ENCODE measurements at places on chromosomes 6 and 20.
A peak's percentile ranks its signal among the peaks of the same experiment; 100 is the strongest.

- DNase-seq = no peak
These were observed 822 bp downstream of the AFG1L start for GRCh38 chr6:108295676-108296075.

GRCh38 chr20:50992733-50993457 is 30.0 kb downstream of the KCNG1 start:
- peak; percentile 86 for DNase-seq

GRCh38 chr6:18360188-18360587 is 27.0 kb upstream of the RNF144B start:
- no peak for DNase-seq

DNA sequence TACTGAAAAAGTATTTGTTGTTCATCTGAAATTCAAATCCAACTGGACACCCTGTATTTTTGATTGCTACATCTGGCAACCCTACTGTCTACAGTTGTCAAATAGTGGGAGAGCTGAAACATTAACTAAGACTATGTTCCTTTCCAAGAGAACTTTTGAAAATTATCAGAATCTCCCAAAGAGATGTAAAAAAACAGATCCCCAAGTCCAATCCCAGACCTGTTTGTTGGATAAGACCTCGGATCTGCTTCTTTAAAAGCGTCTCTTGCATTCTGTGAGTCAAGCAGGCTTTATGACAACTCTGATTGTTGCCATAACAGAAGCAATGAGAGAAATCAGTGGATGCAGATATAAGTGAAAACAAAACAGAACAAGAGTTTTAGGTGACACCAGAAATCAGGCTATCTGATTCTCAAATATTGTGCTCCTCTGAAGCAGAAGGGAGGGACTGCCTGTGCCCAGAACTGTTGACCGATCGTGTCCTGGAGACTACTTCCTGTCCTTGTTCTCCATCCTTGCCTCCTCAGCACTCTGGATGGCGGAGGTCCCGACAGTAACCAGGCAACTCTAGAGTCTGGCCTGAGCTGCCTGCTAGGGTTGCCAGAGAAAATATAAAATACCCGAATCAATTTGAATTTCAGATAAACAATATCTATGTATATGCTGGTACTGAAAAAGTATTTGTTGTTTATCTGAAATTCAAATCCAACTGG is 853.8 kb downstream of the MAFB start:
- DNase-seq = no peak

DNA sequence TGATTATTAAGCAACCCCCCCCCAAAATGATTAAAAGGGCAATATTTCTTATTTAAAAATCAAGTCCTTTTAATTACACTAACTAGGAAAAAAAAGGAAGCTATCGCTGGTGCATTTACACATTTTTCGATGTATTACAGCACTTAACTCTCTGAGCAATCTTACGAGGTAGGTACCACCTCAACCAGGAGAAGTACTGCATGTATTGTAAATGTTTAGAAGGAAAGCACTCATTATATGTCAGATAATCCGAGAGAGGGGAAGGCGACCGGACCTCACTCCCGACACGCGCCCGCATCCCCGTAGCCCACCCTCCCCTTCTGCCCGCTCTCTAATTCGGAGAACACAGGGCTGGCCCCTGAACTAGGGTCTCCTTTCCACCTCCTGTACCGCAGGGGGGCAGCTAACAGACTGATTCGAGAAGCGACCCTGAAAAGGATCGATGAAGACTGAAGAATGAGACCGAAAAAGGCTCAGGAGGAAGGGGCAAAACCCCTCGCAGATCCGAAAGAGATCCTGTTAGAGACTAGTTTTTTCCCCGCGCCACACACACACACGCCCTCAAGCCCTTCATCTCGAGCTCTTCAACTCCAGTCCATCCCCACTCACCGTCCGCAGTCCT is 337 bp downstream of the ESF1 start:
- DNase-seq = no peak

GRCh38 chr6:20463396-20463795 is 61.7 kb downstream of the E2F3 start:
- DNase-seq = no peak

DNA sequence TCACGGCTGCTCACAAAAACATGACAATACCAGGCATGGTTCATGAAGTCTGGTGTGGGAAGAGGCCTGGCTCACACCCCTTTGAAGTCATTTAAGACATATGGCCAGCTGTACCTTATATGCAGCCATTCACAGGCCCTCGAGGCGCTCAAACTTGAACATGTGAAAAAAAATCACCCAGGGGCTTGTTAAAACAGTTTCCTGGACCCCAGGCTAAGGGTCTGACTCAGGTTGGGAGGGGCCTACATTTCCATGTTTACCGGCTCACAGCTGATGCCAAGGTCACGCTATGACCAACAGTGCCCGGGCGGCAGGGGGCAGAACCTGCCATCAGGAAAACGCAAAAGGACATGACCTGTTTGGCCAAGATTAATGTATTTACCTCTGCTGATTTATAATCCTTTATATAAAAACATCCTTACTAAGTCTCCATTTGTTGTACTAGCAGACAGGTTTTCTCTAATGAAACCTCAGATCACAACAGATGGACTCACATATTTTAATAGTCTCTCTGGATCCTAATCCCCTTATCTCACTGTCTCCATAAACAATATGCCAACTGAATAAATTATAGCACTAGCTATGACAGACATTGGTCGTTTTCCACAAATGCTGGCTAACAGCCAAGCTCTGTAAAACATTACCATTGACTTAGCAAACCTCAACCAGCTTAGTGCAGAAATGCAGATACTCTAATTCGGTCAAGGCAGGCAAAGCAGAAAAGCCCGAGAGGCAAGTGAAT is 19.9 kb downstream of the EZR start:
- peak; percentile 61 for DNase-seq

DNA sequence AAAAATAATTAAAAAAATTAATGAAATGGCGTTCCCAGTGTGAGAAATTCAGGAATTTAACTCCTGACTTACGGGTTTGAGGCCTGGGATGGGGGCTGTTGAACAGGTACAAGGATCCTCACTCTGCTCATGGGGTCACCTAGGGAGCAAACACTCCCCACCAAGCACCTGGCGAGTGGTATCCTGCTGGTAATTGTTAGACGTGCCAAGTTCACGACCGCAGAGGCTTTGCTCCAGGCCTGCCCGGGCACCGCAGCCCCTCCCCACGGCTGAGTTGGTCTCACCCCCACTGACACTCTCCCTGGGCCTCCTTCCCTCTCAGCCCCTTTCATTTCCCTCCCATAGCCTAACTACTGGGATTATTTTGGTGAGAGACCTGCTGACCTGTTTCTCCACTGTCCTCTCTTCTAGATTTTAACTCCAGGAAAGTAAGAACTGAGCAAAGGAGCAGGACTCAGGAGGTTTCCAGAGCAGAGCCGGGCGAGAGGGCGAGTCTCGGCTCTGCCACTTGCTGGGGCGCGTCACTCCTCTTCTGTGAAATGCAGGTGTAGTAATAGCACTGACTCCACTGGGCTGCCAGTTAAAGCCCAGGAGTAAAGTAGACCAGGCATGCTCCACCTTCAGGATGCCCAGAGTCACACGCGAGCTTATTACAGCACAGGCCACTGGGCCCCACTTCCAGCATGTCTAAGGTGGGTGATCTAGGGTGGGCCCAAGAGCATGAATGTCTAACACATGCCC is 22.8 kb downstream of the BMP7 start:
- no peak for DNase-seq

DNA sequence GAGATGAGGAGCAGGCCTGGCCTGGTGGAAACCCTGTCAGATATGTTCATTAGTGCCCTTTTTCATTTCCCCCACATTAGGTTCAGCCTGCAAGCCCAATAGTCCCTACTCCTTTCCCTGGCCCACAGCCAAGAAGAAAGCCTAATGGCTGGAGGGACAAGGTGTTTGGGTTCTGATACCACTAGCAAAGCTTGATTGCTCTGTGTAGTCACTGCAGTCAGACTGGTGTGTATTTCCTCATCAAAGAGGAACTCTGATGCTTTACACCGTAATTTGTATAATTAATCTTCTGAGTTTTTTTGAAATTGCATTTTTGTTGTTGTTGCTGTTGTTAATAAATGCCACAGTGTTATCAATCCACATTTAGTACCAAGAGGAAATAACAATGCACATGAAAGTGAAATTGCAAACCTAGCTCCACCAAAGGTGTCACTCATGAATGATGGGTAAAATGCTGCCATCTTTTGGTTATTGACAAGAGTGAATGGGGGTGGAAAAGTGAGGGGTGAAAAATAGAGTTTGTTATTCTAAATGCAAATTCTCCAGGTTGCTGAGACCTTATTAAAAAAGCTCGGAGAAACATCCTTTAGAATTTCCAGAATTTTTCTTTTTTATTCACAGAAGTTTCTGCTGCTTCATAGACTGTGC is 320.2 kb upstream of the POU3F2 start:
- DNase-seq = no peak

DNA sequence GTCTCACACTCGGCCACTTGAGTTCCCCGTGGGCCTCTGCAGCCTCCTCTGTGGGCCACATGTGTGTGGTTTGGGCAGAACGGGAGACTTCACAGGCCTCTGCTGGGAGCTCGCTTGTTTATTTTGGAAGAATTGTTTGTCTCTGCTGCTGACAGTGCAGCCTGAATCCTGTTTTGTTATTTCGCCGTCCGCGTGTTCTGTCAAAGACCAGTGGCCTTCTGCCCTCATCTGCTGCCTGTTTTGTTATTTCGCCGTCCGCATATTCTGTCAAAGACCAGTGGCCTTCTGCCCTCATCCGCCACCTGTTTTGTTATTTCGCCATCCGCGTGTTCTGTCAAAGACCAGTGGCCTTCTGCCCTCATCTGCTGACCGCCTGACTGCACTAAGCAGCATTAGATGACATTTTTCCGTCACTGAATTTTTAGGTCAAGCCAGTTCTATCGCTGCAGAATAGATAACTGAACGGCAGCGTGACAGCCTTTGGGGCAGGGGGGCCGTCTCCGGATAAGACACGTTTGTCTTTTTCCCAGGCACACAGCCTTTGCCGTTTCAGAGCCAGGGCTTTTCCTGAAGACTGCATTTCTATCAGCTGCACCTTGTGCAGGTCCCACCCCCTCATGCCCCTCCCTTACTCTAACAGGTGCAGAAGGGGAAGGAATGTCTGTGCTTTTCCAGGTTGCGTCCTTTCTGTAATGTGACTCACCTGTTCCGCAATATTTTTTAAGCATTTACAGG is 158.5 kb upstream of the AFDN start:
- DNase-seq = no peak

DNA sequence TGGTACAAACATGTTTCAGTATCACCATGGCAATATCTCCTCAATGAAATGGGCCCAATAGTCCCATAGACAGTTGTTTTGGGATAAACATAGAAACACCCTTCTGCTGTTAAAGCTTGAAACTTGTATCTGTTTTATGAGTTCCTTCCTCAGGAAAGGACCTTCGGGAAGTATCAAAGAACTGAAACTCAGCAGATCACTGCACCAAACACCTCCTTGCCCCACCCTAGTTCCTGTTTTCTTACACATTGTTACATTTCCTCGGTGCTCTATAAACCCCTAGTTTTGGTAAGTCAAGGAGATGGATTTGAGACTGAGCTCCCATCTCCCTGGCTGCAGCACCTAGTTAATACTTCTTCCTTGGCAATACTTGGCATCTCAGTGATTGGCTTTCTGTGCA is 73.8 kb upstream of the ECI2 start:
- no peak for DNase-seq

DNA sequence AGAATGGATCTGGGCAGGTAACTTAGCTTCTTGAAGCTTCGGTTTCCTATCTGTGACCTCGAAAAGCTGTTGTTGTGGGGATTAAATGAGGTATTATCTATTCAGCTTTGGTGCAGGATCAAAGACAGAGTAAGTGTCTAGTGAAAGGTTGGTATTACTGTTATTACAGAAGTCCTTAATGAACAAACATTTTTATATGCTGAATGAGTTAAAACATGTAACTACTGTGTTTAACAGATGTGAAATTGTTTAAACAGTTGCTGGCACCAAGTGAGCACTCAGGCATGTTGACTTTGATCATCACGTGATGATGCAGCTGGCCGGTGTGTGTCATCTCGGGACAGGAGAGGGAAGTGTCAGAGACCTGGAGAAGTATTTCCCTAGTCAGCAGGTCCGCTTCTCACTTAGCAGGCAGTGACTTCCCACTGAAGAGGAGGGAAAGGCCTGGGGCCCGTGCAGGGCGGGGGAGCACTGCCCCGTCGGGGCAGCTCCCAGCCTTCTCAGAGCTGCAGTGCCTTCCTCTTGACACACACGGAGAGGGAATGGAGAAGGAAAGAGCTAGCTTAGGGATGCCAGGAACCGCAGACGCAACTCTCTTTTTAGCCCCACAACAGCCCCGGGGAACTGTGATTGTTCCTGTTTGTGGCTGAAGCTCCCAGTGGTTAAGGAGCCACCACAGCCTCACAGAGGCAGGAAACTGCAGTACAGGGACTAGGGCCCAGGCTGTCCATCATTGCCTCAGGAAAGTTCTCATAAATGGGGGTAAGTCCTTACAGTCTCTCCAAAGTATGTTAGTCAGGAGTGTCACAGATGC is 18.0 kb downstream of the TUBB2A start:
- no peak for DNase-seq

DNA sequence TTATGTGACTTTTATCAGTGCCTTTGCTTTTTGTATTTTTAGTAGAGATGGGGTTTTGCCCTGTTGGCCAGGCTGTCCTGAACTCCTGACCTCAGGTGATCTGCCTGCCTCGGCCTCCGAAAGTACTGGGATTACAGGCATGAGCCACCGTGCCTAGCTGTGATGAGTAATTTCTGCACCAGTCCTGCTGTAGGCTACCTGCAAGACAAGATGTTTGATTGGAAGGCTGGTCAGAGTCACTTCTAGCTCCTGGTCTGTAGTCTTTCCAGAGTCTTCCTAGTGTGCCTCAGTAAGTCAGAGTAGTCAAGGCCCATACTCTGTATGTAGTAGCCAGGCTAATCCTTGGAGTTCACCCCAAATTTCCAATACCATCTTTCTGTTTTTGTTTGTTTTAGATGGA is 8.9 kb downstream of the TIAM2 start:
- no peak for DNase-seq

DNA sequence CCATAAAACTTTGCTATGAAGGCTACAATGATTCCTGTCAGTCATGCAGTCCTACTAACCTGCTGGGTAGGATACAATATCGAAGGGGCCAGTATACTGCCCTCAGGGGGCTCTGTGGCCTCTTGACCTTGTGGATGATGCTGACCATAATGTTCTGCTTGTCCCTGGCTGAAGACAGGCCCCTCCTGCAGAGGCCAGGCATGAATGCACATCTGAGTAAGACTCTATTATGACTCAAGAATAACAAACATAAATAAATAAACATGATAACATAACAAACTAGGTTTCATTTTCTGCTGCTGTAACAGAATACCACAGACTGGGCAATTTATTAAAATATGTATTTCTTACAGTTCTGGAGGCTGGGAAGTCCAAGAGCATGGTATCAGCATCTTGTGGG is 44.0 kb upstream of the POU5F1 start:
- no peak for DNase-seq

GRCh38 chr20:23152308-23152892 is 66.3 kb upstream of the CD93 start:
- peak; percentile 17 for DNase-seq

DNA sequence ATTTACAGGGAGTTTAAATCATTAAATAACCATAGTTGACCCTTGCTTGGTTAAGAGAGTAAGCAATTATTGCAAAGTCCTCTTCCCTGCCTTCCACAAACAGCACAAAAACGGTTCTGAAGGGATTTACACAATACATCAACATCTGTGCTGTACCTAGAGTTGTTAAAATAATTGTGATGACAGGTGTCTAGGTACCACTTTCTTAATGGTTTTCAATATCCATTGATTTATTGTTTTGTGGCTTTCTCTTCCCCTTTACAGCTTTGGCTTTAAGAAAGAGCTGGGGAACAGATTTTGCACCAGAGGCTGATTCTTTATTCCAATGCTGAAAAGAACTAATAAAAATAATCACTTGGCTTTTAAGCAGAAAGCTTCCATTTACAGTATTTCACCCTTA is 598 bp upstream of the SOX4 start:
- no peak for DNase-seq

Data from HEK293T (cell line).